ENCODE measurements at places on chromosomes 2 and 18.

- DNase-seq, result no peak
Measured at GRCh38 chr2:157339965-157340655, 14.5 kb upstream of the ERMN start.

DNA sequence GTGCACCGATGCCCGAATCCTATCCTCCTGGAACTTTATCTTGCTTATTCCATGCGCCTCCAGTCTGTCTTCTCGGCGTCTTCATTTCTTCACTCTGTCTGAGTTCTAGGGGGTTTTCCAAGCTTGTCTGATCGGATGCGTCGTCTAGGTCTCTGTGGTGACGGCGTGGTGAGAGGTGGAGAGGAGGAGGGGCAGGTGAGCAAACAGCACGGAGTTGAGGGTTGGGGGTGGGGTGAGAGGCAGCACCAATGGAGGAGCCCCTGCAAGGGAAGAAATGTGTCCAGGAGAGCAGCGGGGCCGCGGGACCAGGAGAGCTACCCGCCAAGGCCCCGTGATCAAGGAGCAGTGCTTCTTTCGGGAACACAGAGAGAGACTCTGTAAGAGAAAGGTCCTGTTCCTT, 131.3 kb upstream of the TWIST2 start:
- DNase-seq, result no peak

- DNase-seq, result no peak
Measured at GRCh38 chr2:205296959-205297358, 385.3 kb upstream of the NRP2 start.

- DNase-seq, result no peak
Measured at GRCh38 chr18:63508596-63508995, 31.8 kb downstream of the SERPINB5 start.

DNA sequence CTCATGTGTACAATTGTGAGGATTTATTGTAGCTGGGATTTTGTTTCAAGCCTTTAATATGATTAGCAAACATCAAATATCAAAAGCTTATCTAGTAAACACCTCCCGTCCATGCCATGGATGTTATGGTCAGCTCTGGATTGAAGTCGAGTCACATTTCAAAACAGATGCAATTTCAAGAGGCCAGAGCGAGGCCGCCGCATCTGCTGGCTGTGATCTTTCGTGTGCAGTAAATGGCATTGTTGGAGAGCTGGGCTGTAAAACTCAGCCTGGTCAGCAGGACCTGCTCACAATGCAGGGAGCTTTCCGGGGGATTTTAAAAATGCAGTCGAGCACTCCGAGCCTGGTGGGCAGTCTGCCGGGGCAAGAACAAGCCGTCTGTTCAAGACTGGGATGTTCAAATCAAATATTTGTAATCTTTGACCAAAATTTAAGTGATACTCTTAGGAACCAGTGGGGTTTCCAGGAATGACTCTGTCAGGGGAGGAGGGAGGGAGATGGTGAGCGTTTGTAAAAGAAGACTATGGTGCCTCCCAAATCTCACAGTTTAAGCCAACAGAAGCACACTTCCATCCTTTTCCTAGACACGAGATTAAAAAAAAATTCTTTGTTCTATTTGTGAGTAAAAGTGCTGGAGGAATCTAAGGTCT, 97.6 kb downstream of the MYCN start:
- DNase-seq, result no peak

Data from T follicular helper cell (primary cell).